Posterior cingulate gyrus (tissue), 11 donors: ENCODE measurements at places on chromosomes 1 and 21.

DNA sequence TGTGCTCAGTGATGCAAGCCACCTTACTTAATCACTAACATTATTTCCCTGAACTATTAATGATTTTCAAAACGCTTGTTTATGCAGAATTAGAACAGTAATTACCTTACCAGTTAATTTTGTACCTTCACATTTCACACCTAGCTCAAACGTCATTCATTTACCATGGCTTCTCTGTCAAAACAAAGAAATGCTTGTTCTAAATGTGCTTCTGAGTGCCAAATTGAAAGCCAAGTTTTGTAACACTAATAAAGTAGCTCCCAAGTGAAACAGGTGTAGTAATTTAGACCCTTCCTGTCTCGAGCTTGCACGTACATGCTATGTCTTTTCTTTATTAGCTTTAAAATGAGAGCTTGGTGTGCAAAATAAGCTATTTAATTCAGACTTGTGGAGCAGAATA is 533.7 kb upstream of the PKN2 start:
- no peak for DNase-seq

DNA sequence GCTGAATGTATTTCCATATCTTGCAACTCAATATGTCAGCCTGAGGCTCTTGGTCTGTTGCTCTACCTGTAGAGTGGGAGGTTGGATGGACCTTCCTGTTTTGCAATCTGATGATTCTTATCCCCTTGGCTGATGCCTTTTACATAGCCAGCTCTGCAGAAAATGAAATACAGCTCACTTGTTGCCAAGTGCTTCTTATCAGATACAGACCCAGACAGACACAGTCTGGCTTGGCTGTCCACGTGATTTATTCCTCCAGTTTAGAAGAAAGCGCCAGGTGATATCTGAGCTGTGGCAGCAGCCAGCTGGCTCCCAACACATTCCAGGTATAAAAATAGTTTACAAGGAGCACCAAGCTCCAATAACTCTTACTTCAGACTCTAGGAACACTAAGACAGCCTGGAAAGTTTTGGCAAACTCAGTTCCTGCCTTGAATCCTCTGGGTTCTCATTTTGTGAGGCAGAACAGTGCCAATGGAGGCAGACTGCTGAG is 479.2 kb upstream of the USP24 start:
- no peak for DNase-seq

DNA sequence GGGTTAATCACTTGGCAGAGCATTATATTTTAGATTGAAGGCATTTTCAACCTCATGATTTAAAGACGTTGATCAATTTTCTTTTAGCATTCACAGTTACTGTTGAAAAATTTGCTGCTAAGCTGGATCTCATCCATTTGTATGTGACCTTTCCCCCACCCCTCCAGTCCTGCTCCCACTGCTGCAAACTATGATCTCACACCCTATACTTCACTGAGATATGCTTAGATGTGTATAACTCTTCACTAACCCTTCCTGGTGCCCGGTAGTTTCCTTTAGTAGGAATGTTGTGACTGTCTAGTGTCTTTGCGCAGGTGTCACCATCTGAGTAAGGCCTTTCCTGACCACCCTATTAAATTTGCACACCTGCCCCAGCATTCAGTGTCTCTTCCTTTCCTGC is 67.0 kb upstream of the C1orf21 start:
- no peak for DNase-seq

GRCh38 chr1:88891951-88892340 is 579 bp upstream of the GTF2B start:
- no peak for DNase-seq

DNA sequence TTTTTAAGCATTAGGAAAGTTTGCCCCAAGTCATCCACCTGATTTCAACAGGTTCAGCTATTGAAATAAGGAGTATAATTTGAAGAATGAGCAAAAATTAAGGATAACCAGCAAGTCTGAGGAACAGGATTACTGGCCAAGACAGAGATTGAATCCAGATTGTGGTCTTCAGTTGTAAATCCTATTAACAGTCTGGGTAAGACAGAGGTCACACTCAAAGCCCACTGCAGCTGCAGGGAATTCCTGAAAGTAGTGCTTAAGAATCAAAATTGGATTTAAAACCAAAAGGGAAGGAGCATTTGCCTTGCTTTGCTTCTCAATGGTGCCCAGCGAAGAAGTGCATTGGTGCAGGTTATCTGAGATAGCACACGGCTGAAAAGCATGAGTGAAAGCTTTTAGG is 6.4 kb upstream of the LORICRIN start:
- DNase-seq = no peak

DNA sequence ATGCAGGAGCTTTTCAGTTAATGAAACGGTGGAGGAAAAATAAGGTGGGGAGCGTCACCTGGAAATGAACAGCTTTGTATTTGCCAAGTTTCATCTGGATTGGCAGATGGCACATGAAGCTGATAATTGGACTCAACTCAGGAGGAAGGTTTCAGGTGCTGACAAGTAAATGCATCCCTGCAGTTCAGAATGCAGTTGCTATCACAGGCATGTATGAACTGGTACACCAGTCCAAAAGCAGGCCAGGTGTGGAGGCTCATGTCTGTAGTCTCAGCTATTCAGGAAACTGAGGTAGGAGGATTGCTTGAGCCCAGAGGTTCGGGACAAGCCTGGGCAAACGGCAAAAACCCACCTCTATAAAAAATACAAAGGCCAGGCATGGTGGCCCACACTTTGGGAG is 15.5 kb downstream of the DEGS1 start:
- no peak for DNase-seq

DNA sequence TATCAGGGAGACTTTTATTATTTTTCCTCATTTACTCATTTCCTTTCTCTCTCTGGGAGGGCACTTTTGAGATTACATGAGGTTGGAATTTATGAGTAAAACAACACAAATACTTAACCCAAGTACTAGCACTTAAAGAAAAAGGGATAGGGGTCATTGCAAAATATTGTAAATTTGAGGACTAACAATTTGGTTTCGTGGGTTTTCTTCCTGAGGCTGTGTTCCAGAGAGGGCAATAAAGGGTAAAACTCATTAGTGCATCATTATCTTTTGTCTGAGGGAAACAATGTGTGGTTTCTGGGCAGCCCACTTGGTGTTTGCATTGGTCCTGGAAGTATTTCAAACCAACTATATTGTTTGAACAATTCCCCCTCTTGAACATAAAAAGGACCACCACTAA is 96.5 kb downstream of the GREM2 start:
- DNase-seq = no peak

DNA sequence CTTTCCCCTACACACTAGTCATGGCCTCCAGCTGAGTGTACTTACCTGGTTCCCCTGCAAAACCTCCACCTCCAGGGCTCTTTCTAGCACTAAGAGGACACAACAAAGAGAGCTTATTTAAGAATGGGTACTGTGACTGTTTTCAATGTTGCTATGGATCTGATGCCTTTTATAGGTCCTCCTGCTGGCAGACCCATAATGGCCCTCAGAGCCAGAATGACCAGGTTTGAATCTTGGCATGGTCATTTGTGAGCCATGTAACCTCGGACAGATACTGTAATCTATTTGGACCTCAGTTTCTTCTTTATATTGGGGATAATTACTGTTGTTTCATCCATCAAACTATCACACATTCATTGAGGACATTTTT is 137.6 kb upstream of the USP24 start:
- no peak for DNase-seq

- DNase-seq = peak; percentile 50
These were observed 6.3 kb upstream of the PTP4A2 start for GRCh38 chr1:31944205-31945089.

DNA sequence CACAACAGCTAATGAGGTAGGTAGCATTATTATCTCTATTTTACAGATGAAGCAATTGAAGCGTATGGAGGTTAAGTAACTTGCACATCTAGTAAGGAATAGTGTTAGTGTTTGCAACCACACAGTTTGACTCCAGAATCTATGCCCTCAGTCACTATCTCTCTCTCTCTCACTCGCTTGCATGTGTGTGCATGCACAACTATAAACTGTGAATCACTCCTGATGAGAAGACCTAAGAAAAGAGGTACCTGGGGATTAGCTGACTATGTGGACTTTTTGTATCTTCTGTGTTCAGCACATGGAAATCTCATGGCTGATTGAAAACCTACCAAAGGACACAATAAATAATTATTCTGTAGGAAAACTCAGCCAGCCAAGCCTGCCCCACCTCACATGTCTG is 295.5 kb downstream of the BRINP2 start:
- DNase-seq = no peak

DNA sequence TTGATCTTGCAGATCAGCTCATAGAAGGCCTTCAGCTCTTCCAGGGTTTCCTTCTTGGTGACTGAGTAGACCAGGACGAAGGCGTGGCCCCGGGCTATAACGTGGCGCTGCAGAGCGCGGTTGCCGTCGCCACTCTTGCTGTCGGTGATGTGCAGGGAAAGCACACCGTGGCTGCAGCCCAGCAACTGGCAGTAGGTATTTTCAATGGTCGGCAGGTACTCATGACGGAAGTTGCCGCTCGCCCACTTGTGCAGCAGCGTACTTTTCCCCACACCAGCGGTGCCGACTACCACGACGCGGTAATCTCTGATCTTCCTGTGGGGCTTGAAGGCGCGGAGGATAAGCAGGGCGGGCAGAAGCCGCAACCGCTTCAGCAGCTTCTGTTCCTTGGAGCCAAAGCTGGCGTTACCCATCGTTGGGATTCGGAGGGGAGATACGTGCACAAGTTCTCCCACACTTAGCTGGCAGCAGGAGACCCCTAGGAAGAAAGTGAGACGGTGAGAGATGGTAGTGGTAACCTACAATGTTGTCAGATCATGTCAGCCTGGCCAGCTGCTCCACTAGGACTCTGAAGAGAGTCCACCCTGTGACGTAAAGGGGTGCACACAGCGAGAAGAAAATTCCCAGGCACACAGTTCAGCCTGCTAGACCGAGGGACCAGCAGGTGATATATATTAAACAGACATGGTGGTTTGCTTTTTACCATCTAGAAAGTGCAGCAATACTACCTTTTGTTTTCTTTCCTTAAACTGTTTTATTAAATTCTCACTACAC is 3.4 kb downstream of the DIRAS3 start:
- no peak for DNase-seq

DNA sequence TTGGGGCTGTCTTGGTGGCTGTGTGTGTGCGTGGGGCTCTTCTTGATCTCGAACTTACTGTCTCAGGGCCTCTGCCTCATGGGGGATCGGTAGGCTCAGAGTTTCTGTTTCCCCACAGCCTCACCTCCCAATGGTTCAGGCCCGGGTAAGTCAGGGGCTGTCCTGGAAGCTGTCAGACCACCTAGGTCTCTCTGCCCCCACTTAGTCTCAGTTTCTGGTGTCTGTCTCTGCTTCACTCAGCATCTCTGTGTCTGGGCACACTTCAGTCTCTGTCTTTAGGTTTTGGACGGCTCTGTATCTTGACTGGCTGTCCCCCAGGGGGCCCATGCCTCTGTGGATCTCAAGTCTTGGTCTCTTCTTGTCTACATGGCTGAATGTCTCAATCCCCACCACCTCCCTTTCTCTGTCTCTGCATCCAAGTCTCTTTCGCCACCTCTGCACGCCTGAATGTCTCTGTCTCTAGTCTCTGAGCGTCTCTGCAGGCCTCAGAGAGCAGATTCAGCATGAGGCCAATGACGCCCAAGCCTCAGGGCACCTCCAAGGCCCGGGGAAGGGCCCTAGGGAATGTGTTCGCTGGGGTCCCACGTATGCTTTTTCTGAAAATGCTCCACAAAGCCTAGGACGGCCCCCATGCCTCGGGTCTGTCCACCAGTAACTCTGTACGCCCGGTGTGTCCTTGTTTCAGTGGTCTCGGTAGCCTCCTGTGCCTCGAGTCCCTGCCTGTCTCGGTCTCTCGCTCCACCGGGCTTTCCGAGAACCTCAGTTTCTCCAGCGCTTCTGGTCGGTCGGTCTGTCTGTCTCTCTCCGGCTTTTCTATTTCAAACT is 818 bp downstream of the FHL3 start:
- DNase-seq = no peak

GRCh38 chr1:12387641-12388040 is 157.8 kb downstream of the VPS13D start:
- no peak for DNase-seq

- DNase-seq = no peak
These were observed 163.3 kb downstream of the SLC35F3 start for GRCh38 chr1:234067581-234068337.

GRCh38 chr1:8987881-8988617 is 38.2 kb downstream of the SLC2A7 start:
- peak; percentile 82 for DNase-seq

- no peak for DNase-seq
These were observed 82.2 kb upstream of the DIRAS3 start for GRCh38 chr1:68132426-68133130.

GRCh38 chr1:25065321-25065721 is 135.2 kb upstream of the RUNX3 start:
- peak; percentile 44 for DNase-seq

DNA sequence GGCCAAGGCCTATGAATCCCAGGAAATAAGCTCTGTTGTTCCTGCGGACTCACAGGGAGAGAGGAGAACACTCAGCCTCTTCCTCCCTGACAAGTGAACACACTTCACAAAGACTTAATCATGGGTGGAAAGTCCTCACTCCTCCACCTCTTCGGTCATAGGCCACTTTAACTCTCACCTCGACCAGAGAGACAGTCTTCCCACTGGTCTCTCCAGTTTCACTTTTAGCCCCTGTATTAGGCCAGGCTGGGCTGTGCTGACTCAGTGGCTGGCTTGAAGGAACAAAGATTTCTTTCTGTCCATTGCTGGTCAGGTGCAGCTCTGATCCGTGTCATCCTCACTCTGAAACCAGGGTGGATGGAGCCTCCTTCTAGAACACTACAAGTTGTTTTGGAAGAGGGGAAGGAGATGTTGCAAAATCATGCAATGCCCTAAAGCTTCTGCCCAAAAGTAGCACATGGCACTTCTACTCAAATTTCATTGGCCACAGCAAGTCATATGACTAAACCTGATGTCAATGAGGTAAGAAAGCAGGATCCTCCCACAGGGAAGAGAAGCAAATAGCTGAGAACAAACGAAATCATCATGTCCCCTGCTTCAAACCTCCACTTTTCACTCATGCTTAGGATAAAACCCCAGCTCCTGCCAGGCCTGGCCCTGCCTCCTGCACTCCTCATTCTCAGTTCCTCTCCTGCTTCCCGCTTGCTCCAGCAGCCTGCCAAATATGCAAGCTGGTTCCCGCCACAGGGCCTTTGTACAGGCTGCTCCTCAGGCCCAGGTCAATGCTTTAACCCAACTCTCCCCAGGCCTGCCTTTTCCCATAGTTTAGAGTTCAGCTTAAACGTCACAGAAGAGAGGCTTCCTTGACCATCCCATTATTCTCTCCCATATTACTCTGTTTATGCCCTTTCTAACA is 150.5 kb upstream of the RUNX3 start:
- DNase-seq = no peak

DNA sequence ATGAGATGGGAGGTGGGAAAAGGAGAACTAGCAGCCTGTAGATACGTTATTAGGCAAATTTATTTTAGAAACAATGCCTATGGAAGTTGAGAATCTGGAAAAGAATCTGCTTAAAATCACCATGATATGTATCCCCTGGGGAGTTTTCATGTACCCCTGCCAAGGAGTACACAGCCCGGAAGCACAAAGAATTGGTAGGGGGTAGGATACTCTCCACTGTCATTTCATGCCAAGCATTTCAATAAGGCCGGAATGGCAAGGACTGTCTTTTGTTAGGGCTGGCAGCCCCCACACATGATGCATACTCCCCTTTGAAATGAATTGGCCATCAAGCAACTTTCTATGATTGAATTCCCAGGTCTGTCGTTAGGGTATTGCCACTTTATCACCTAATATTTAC is 111.5 kb upstream of the APP start:
- DNase-seq = no peak

- peak; percentile 90 for DNase-seq
These were observed 948 bp downstream of the TXLNA start for GRCh38 chr1:32180186-32181060.
